Osteoblast (primary cell): ENCODE measurements at places on chromosomes 13 and 19. TPM values are rescaled to one million over a fixed set of nuclear protein-coding genes. Genes with fewer than 3 reads are reported as not detected.

DNA sequence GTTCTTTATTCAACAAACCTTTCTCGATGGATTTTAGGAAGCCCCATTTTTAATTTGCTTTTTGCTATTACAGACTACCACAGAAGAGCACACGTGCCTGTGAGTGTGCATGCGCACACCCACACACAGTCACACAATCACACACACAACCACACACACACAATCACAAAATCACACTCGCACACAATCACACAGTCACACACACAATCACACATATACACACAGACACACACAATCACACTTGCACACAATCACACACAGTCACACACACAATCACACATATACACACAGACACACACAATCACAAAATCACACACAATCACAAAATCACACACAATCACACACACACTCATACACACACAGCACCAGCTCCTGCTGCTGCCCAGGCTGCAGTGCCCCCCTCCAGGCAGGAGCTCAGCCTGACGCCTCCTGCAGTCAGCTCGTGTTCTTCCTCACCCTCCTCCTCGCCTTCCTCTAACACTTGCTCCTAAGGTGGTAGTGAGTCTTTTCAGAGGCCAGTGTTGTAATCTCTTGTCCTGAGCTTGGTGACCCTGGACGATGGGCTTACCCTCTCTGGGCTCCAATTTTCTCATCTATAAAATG lies 125.0 kb upstream of the SOX1 start:
- DNase-seq, result no peak

DNA sequence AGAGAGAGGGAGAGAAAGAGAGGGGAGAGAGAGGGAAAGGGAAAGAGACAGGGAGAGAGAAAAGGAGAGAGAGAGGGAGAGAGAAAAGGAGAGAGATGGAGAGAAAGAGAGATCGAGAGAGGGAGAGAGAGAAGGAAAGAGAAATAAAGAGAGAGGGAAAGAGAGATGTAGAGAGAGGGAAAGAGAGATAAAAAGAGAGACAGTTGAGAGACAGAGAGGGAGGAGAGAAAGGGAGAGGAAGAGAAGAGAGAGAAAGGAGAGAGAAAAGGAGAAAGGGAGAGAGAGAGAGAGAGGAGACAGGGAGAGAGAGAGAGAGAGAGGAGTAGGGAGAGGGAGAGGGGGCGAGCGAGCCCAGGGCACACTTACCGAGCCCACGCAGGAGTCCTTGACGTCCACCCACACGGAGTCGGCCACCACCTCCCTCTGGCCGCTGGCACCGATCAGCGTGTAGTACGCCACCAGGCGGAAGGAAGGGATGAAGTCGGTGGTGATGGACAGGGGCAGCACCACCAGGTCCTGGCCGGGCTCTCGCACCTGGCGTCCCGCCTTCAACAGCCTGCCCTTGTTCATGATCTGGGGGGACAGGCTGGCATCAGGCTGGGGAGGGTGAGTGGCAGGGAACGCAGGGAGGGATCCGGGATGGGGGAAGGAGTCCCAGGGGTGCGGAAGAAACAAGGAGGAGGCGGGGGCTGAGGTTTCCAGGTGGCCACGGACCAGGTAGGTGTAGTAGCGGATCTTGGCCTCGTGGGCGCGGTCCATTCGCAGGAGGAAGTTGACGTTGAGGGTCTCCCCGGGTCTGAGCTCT lies 10.0 kb downstream of the C3 start:
- peak; percentile 83 for DNase-seq

GRCh38 chr19:35615036-35615435 lies 2.5 kb downstream of the HAUS5 start:
- no peak for DNase-seq

GRCh38 chr13:24251525-24251924 lies 57.9 kb upstream of the C1QTNF9 start:
- DNase-seq, result no peak

The ZNF135 gene
- total RNA-seq, result 6.5 and 8.3 TPM in 2 replicates

The OR4F17 gene
- total RNA-seq, result not detected in 2 replicates

GRCh38 chr19:1286487-1287353 lies 1.0 kb downstream of the EFNA2 start:
- DNase-seq, result no peak

- DNase-seq, result no peak
Measured at GRCh38 chr19:31166206-31166605, 183.0 kb downstream of the TSHZ3 start.
